ENCODE measurements at places on chromosomes 11 and 22.

DNA sequence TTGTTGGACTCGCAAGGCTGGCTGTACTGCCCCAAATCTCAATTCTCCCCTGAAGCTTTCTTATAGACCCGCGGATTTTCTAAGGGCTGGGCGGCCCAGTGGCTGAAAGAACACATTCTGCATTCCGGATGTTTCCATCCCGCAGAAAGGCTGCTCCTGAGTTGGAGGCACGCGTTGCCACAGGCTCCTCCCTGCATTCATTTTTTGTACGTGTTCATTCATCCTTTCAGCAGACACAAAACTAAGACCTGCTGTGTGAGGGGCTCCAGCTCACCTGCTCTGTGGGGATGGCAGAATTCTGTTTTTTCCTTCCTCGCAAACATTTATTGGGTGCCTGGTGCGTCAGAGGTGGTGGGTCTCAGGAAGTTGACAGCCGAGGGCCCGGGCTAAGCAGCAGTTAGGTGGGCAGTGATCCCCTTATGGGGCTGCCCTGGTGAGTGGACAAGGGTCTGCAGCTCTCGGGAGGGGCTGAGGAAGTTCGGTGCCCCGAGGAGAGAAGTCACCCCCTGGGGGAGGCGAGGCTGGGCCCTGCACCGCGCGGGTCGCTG is 23.7 kb downstream of the SHANK3 start:
- DNase-seq, result no peak

DNA sequence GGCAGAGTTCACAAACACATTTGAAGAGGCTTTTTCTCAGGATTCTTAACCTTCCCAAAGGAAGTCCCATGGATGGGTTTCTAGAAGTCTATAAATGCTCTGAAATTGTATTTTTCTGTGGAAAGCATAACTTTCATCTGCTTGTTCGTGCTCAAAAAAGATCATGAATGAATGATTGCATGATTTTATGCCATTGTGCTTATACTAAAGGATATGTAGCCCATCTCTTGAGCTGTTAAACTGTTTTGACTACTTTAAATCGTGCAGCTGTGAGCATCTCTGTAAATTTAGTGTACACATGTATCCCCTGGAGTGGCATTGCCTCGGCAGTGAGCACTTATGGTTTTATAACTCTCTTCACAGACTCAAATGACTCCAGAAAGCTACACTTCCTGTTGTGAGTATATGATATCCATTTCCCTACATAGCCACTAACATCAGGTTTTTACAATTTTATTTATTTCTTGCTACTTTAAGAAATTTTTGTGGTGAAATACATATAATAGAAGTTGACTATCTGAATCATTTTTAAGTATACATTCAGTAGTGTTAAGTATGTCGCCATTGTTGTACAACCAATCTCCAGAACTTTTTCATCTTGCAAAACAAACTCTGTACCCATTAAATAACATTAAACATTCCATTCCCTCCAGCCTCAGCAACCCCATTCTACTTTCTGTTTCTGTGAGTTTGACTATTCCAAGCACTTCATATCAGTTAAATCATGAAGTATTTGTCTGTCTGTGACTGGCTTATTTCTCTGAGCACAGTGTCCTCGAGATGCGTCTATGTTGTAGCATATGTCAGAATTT is 8.0 kb downstream of the NEAT1 start:
- peak; percentile 65 for DNase-seq

DNA sequence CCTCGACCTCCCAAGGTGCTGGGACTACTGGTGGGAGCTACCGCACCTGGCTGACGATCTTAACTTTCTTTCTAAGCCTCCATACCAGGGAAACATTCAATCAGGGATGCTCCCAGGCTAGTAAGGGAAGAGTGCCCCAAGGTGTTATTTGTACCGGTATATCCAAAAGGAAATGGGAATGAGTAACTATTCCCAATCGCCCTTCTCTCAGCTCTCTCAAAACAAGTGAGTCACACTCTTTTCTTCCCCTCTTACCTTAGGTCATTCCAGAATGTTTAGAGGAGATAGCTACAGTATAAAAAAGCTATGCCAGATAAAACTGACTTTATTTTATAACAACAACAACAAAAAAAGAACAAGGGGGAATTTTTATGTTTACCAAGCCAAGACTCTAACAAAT is 13.7 kb downstream of the DCDC1 start:
- no peak for DNase-seq

DNA sequence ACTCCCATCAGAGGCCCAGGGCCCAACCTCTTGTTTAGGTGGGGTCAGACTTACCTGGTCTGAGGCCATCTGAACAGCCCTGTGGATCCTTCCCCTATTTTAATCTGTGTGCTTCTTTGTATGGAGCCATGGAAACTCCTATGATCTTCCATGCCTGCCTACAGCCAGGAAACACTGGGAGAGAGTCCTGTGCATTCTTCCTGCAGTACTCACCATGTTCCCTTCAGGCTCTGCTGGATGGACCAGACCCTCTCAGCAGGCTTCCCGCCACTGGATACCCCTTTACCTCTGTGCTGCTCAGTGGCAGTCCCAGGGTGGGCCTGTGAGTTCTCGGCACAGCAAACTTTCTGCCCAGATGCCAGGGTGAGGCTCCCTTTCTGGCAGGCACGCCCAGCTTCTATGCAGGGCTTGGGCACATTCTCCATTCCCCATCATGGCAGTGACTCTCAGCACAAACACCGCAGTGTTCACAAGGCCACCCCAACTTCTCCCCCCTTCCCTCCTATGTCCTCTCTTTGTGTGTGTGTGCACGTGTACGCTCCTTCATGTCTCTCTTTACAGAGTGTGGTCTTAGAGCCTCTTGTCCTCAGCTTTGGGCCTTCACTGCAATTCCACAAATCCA is 34.8 kb downstream of the NEU3 start:
- DNase-seq, result no peak

DNA sequence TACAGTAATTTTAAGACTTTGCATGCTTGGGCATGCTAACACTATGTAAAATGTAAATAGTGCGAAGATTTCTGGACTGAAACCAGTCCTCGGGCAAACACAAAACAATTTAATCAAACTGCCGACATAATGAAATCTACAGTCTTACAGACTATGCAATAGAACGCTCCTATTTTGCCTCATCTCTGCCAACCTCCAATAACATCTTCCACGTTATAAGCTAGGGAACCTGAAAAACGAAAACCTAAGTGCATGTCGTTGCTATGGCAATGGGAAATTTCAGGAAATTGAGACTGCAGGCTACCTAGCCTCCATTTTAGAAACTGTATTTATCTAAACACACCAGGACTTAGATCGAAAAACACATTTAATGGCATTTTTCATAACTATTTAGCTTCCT is 1.1 kb downstream of the CSTF3 start:
- peak; percentile 65 for DNase-seq

DNA sequence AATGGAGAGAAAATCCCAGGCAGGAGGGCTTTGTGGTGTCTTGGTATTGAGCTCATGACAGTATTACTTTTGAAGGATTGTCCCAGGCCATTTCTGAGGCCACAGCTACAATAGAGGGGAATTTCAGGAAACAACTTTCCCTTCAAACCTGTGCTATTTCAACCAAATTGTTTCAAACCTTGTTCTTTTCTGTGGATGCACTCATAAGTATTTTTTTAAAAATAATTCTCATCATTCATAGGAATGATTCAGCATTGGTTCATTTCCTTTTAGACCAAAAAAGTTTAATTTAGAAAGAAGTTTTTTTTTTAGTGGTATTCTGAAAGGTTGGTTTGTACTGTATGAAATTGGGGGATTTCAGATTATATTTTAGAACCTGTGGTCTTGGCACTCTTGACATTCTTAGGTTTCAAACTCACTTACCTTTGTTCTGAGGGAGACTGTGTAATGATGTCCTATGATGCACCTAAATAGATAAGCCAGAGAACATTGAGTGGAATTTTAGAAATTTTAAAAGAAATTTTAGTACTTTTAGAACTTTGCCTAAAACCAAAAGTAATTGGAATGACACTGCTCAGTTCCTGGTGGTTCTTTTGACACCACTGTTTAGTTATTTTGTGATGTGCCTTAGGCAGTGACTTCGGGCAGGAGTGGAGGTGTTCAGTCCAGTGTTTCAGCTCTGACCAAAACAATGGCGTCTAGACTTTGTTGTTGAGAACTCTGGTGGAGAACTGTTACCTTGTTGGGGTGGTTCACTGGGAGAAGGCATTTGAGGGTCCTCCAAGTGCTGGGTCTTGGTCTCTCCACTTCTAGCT is 12.2 kb downstream of the TEAD1 start:
- DNase-seq, result no peak

GRCh38 chr11:102592634-102593581 is 32.2 kb downstream of the MMP20 start:
- DNase-seq, result peak; percentile 45

GRCh38 chr11:70872955-70873735 is 379.2 kb downstream of the SHANK2 start:
- no peak for DNase-seq
